BE2C (cell line): ENCODE measurements at places on chromosomes 5 and 9.

DNA sequence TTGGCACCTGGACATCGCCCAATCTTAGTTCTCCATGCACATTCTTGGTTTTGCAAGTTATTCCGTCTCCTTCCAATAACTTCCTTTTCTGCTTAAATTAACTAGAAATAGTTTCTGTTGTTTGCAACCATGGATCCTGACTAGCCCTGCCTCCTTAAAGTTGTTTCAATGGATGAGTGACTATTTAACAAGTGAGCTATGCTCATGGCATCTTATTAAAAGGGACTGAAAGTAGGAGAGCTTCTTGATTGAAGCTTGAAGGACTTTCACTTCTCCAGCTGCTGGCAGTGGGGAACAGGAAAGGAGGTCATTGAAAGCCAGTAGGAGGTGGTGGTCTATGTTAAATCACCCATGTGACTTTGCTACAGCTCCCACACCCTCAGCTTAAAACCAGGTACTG, 466.8 kb downstream of the ARHGEF28 start:
- no peak for DNase-seq

GRCh38 chr9:14992516-14992915, 82.3 kb upstream of the FREM1 start:
- DNase-seq: no peak

DNA sequence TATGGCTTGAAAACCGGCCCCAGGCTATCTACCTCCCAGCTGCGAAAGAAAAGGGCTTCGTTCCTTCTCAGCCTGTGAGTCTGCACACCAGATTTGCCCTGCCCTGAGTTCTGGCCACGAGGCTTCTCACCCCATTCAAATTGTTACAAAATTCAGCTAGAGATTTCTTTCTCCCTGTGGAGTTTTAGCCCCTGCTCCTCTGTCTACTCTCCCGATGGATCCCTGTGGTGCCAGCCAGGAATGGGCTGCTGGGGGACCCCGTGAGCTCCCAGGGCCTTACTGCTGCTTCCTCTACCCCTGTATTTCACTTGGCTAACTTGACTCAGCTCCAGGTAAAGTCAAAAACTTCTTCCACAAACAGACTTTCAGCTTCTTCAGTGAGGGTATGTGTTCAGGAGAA, 9.3 kb upstream of the RNF20 start:
- DNase-seq: no peak

DNA sequence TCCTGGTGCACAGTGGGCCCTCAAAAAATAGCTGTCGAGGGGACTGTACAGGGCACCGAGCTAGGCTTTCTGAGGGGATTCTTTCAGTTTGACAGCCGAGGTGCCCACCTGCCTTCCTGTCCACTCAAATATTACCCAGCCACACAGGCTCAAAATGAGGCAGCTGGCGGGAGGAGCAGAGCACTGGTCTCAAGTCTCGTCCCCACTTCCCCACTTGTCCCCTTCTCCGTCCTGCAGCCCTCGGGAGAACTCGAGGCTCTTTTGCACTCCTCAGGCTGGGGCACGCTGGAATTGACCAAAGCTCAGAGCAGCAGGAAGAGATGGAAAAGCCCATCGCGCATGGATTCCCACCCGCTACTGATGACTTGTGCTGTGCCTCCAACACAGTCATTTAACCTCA, 185.2 kb downstream of the HSPA4 start:
- no peak for DNase-seq

DNA sequence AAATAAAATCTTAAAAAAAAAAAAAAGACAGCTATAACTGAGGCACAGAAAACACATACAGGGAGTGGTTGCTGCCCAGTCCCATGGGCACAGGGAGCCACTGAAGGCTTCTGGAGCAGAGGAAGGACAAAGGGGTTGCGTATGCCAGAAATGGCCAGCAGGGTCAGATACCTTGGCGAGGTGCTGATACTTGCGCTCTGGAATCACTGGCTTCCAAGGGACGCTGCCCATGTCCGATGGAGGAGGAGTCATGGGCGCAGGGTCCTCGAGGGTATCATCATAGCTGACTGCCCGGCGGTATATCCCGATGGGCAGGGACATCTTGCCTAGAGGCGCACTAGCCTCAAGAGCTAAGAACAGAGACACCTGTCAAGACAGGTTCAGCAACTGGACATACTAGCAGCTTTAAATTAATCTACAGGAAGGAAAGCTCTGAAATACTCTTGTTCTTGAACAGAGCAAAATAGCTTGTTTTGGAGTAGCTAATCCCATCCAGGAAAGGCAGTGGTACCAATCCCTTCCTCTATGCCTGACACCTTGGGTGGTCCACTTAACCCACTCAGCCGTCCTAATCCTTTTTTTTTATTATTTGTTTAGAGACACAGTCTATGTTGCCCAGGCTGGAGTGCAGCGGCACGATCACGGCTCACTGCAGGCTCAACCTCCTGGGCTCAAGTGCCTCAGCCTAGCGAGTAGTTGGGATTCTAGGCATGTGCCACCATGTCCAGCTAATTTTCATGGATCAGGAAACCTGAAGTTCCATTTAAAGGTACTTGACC, 6.0 kb downstream of the KIAA1191 start:
- DNase-seq: no peak

GRCh38 chr9:136014924-136015633, 53.9 kb upstream of the UBAC1 start:
- peak; percentile 6 for DNase-seq

DNA sequence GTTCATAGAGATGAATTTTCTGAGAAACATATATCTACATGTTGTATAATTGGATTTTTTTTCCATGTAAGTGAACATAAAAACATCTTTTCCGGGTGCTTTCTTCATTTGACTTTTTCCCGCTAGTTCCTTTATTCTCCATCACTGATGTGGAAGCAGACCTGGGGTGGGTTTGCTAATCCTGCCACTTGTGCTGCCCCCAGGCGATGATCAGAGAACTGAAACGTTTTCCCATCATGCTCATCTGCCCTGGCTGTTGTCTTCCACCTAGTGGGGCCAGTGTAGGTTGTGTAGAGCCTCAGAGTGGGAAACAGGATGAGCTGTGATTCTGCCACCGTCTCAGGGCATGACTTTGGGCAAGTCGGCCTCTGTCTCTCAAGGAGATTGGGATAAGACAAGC, 34.2 kb upstream of the TGFBR1 start:
- no peak for DNase-seq

DNA sequence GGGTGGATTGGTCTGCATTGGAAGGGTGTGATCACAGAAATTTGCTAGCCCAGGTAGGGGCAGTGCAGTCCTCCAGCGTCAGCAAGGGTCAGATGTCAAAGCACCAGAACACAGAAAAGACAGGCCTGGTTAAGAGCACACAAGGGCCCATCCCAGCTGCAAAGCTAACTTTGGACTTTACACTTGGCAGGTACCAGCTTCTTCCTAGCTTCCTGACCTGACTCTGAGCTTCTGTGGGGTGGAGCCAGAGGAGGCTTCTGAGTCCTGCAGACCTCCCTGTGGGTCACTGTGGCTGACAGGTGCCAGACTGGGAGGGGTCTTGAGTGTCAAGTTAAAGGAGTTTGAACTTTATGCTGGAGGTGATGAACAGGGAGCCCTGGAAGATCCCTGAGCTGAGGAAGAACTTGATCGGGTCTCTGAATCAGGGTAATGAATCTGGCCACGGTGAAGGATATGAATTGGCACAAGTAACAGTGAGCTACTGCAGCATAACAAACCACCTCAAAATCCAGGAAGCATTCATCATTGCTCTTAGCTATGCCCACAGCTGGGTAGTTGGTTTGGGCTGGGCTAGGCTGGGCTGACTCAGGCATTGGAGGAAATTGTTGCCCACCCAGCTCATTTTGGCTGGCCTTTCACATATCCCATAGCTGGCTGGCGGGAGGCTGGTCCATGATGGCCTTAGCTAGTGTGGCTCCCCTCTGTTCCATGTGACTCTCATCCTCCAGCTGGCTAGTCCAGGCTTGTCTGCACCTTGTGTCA, 63.4 kb downstream of the BARX1 start:
- DNase-seq: no peak

DNA sequence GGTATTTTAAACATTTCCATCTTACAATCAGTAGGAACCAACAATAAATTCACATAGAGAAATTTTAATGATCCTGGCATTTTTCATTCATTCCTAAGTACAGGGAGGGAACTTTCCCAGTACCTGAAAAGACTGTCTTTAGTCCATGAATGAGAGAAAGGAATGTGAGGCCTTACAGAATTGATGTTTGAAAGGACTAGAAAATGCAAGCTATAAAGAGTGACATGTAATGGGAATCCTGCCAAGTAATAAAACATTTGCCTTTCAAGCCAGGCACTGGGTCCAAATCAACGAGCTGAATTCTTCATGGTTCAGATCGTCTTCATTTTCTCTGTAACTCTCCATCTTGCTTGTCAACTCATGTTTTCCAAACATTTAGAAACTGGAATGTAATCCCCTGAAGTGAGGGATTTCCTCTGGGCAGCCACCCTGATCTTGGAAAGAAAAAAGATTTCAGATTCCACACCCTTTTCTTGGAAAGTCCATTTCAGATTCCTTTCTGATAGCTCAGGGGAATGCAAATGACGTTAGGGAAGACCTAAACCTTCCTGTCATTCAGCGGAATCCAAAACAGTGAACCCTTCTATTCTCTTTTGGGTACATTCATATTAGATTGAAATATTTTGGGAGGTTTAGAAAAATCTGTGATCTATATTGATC, 315.8 kb downstream of the SH3GL2 start:
- no peak for DNase-seq

DNA sequence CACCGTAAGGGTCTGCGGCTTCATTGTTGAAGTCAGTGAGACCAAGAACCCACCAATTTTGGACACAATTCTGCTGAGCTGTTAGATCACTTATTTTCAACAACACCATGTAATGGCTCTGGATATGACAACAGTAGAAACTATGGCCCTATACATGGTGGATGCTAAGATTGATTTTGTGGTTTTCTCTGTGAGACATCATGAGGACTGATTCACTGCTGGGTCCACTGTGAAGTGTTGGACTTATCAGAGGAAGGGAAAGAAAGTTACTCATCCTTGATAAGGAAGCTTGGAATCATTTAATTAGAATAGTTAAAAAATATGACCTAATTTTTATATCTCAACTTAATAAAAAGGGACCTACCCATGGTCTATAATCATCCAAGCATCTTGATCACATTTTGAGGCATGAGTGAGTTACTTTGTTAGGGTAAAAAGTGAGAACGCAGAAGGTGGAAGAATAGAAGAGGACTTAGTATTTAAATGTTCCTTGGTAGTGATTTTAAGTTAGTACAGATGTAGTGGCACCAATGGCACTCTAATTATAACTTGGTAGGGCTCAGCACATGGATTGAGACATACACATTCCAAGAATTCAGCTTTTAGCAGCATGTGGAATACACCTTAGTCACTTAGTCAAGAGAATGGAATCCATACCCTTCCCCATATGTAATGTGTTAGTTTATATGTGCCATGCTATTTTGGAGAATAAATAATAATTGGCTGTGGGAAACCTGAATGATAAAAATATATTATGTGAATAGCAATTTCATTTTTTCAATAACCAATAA, 123.5 kb upstream of the CD180 start:
- DNase-seq: no peak

DNA sequence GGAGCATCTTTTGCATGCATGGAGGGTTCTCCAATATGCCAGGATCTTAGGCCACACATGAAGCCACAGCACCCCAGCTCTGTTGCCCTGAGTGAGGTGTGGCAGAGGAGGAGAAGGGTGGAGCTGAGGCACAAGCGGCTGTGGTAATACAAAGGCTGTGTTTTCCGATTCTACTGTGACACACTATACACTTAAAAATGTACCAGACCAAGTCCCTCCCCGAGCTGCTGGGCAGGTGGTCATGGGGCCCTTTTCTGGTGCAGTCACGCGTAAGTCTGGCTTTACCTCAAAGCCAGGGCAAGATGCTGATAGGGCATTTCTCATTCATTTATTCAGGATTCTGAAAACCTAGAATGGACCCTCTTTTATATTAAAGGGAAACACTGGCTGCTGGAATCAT, 3.7 kb downstream of the ADGRV1 start:
- no peak for DNase-seq

- DNase-seq: no peak
These were observed 271.1 kb downstream of the DENND1A start for GRCh38 chr9:123658792-123659191.

DNA sequence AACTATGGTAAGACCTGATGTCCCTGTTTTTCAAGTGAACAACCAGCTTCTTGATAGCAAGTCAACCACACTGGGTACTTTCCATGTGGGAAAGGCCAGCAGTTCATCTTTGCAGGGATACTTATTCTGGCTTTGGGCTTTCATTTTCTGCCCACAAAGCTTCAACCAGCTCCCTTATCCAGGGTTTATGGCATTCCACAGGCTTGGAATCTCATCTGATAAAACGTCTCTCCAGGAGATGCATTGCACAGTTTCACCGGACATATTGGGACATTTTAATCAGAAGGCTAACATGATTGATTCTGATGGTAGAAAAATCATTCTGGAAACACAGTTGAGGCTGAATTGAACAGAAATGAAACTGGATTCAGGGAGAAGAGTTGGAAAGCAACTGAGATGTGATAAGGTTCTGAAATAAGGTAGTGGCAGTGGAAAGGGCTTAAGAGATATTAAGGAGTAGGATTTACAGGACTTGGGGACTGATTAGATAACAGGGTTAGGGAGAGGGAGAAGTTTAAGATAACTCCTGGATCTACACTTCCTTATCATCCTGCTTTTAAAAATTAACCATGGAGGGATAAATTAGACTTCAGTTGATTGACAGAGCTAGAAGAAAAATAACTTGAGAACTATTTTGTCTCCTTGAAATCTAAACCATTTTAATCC, 195.8 kb upstream of the FBXL7 start:
- DNase-seq: no peak

DNA sequence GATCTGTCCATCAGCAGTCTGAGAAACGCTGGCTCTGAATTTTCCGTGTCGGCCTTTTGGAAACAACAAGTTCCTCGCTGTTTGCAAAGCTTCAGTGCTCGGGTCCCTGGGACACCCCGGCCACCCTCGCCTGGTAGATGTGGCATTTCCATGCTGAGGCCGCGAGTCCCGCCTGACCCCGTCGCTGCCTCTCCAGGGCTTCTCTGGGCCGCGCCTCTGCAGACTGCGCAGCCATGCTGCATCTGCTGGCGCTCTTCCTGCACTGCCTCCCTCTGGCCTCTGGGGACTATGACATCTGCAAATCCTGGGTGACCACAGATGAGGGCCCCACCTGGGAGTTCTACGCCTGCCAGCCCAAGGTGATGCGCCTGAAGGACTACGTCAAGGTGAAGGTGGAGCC, 4.7 kb downstream of the NTNG2 start:
- no peak for DNase-seq

DNA sequence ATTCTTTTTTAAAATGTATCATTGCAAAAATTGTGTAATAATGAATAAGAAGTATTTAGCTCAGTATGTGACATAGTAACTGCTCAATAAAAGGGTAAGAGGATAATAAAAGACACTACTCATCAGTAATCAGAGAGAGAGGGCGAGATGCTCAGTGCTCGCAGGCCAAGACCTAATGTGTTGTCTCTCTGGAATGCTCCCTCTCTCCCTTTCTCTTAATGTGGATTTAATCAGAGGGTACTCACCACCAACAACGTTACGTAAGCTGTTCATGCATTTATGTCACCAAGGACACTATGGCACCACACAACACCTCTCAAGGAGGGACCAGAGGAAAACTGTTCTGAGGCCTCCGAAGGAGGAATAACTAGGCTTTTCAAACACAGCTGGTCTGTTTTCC, 42.5 kb downstream of the WHRN start:
- no peak for DNase-seq

GRCh38 chr5:52801329-52801728, 13.6 kb downstream of the ITGA1 start:
- DNase-seq: no peak
